ENCODE measurements at places on chromosomes 7 and 10.

GRCh38 chr10:48634198-48634983, 29.5 kb upstream of the ARHGAP22 start:
- peak; percentile 62 for DNase-seq

DNA sequence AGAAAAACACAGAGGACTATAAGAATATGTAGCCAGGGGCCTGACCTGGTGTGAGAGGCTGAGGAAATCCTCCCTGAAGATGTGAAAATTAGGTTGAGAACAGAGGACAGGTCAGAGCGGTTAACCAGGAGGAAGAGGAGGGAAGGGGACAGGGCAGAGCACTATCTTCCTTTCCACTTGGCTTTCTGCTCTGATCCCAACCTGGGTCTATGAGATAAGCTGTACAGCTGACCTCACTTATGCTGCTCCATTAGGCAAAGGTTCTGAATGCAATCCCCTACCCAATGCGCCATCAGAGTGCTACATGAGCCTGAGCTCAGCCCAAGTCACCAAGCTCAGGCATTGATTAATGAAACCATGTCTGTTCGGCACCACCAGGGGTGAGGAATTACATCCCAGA, 10.5 kb downstream of the LIPA start:
- DNase-seq, result no peak

- DNase-seq, result no peak
Measured at GRCh38 chr7:134768243-134768642, 11.2 kb upstream of the CALD1 start.

DNA sequence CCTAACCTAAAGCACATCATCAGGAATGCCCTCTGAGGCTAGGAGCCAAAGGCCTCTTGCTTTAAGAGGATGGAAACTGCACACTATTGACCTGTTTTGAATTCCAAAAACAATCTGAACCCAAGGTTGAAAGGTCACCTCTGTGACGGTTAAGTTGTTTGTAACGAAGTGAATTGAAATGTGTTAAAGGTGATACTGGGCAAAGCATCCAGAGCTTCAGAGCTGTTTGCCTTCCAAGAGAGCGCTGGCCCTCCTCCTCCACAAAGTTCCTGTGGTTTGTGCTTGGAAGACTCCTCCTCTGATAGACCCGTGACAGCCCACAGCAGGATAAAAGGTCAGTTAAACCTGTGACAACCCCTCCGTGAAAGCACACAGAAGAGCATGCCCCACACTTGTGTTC, 133.7 kb upstream of the CTTNBP2 start:
- DNase-seq, result no peak

DNA sequence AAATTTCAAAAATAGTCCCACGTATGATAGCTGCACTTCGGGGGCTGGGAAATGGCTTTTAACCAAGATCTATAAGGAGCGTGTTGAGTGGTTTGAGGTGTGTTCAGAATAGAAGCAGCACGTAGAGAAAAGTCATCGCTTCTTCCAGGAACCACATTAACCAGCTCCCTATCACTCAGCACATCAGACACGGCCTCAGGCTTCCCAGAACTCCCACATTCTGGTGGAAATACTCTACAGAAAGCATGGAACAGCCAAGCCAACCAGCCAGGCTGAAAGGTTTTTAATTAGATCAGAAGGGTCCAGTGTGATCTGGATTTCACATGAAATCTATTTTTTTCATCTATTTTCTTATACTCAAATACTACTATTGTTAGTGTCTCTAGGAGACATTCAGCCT, 231.5 kb upstream of the NRP1 start:
- no peak for DNase-seq

GRCh38 chr10:80356563-80356988, at the start of the genes DYDC1 and DYDC2:
TSS of gene DYDC1 (minus strand) at chr10:80356755. CDS start at chr10:80352601, 4,154 bp downstream.
TSS of gene DYDC2 (plus strand) at chr10:80356781. CDS start at chr10:80362444, 5,663 bp downstream.
- DNase-seq, result no peak

DNA sequence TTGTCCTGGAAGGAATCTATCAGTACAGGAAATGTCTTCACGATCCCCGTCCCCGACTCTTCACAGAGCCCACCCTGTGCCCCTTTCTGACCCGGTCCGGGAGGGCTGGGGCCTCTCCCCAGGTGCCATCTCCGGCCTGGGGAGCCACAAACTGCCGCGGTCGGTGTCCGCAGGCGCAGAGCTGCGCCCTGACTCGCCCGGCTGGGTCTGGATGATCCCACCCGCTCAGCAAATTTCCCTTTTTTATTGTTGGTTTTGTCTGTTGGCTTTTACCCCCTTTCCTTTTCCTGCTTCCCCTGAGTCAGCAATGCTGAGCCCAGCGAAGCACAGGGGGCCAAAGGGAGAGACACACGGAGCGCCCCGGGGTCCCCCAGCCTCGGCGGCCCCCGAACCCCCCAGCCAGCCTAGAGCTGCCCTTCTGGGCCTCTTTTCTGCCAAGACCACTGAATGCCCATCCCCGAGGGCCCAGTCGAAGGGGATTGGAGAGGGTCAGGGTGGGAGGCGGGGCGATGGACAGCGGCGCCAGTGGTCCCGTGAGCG, 30.9 kb downstream of the LEP start:
- no peak for DNase-seq
